ENCODE measurements at places on chromosomes 1 and 21.
A peak's percentile ranks its signal among the peaks of the same experiment; 100 is the strongest.

DNA sequence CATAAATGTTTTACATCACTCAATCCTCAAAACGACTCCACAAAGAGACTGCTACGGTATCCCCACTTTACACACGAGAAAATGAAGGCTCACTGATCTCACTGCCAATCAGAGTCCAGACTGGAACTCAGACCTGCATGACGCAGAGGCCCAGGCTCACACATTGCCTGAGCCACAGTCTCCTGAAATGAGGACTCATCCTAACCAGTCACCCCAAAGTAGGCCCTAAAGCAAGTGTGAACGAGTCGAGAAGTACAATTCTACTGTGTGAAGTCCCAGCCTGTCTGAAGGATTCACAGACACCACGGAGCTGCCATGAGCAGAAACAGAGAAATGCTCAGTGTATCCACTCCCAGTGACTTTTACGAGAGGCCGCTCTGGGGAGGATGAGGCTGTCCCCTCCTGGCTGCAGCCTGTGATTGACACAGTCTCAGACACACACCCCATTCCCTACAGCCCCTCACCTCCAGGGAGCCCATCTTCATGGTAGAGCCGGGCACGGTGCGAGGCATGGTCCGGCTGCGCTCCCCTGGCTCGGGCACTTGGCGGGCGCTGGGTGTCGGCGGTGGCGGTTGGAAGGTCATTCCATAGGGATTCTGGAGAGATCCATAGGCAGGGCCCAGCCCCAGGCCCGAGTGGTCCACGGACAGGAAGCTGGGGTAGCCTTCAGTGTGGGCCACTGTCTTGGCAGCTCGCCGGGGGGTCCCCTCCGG is 26.7 kb upstream of the COL16A1 start:
- DNase-seq = no peak

DNA sequence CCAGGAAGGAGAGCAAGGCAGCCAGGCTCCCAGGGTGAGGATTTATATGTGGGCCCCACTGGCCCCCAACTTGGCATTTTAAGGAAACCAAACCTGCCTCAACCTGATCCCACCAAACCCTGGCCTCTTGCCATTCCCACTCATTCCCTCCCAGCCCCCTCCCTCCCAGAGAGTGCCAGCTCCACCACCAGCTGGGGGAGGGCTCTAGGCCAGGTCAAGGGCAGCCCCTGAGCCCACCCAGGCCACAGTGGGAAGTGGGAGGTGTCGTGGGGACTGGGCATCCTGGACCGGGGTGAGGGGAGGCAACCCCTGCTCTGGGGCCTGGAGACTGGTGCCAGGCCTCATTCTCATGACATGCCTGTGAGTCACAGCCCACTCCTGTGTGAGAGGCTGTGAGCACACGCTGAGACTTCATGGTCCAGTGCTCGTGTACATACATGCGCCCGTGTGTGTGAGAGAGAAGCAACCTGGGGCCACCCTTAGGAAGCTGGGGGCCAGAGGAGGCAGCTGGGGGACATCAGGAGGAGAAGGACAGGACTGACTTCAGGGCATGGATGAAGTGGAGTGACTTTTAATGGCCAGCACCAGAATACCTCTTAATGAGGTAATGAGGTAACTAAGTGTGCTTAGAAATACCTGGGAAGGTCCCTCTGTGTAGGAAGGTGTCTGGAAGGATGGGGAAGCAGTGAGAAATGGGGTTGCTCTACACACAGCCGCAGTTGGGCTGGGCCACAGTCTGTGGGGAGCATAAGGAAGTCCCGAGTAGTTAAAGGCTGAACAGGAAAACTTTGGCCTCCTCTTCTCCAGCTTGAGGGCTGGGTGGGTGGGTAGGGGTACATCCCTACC is at the start of gene S100A2:
Gene S100A2 (minus strand): TSS at position 316 of the 846 bp plus-strand sequence. CDS start 1,967 bp downstream, outside the sequence.
- no peak for DNase-seq

DNA sequence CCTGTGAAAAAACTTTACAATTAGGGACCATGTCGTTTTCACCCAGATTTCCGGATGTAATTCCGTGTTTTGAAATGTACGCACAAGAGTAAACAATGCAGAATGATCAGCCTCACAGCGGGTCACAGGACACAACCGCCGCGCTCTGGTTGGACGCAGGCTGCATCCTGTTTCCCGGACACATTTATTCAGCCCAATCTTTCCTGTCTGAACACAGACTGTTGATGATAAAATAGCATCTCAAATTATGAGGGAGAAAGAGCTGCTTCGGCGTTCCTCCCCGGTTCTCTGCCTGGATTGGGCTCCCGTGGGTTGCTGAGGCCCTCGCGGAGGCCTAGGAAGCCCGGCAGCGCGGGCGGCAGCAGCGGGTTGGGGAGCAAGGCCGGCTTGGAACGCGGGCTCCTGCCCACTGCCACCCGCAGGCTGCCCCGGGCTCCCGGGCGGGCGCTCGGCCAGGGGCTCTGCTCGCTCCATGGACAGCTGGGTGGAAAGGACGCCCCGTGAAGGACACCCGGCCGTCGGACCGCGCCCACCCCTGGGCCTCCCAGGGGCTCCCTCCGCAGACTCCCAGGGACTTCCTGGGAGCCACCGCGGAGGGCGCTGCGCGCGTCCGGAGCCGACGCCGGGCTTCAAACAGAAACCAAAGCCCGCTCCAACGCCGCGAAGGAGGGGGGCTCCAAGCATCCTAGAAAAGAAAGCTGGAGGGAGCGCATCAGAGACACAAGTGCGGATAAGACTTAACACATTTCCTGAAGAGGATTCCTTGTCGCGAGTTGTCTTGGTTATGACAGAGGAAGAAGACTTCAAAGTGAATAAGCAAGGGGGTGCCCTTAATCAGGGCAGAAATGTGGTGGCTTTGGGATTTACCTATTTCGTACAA is 122.3 kb downstream of the ESRRG start:
- peak; percentile 86 for DNase-seq

DNA sequence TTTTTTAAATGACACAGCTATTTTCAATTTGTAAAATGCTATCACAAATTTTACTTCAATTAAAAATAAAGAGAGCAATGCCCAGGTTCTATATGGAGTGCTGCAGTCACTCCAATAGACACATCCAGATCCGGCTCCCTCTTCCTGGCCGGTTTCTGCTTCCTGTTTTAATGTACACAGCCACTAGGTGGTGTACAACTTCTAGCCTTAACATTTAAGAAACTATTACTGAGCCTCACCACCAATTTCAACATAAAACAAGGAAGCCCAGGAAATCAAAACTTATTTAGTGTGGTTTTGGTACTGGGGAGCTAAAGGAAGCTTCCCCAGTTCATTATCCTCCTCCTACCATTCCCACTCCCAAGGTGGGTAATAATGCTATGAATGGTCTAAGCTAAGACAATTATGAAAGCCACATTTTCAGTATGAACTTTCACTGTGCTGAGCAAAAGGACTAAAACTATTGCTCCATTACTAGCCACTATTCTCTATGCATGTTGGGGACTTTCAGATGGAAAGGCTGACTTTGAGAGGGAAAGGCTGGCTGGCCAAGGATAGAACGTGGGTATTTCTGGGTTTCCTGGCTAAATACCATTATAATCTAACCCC is 25.5 kb upstream of the MTMR11 start:
- DNase-seq = peak; percentile 88

DNA sequence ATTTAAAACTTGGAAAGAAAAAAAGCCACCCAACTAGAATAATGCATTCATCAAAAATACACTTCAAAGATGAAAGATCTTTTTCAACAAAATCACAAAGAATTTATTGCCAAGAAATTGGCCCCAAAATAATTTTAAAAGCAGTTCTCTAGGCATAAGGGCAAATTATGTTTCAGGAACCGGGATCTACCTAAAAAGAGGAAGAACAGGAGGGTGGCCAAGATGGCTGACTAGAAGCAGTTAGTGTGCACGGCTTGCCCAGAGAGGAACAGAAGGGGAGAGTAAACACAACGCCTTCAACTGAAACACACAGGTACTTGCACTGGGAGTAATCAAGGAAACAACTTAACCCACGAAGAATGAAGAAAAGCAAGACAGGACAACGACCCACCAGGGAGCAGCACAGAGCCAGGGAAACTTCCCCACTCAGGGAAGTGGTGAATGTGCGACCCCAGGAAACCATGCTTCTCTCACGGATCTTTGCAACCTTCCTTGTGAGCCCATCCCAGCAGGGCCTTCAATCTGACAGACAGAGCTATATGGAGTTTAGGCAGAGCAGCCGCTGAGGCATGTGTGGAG is 46.1 kb downstream of the ACKR1 start:
- no peak for DNase-seq

GRCh38 chr1:193979219-193979618 is 792.8 kb upstream of the B3GALT2 start:
- DNase-seq = no peak

DNA sequence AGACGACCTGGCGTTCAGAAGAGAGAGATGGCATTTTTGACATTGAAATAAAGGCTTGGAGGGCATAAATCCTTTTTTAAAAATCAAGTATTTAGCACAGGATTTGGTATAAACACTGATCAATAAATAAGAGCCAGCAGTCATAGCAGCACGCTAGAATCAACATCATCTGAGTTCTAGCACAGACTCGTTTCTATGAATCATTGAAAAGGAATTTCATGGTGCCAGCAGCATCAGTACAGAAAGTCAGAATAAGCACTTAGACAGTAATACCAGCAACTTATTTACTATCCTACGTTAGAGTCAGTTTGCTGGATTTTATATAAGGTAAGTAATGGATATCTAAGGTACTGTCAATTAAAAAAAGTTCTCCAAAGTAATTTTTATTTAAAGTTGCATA is 119.3 kb downstream of the HLCS start:
- peak; percentile 50 for DNase-seq

DNA sequence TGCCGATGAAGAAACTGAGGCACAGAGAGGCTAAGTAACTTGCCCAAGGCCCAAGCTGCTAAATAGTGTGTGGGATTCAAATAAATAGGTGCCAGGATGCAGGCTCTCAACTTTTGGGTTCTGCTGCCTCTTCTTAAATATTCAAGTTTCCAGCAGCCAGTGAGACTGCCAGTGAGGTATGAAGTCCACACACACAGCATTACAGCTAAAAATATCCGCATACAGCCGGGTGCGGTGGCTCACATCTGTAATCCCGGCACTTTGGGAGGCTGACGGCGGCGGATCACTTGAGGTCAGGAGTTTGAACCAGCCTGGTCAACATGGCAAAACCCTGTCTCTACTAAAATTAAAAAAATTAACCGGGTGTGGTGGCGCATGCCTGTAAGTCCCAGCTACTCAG is 78.4 kb upstream of the DIRAS3 start:
- no peak for DNase-seq

GRCh38 chr1:110638058-110638457 is 31.9 kb upstream of the KCNA2 start:
- DNase-seq = no peak

GRCh38 chr1:222335586-222335985 is 212.3 kb downstream of the HHIPL2 start:
- DNase-seq = no peak

GRCh38 chr1:2451741-2452140 is 24.3 kb upstream of the PLCH2 start:
- DNase-seq = no peak
